Fibroblast of upper back skin (primary cell): ENCODE measurements at places on chromosomes 12 and 14.

- no peak for DNase-seq
Measured at GRCh38 chr14:56057767-56058166, 60.4 kb upstream of the PELI2 start.

DNA sequence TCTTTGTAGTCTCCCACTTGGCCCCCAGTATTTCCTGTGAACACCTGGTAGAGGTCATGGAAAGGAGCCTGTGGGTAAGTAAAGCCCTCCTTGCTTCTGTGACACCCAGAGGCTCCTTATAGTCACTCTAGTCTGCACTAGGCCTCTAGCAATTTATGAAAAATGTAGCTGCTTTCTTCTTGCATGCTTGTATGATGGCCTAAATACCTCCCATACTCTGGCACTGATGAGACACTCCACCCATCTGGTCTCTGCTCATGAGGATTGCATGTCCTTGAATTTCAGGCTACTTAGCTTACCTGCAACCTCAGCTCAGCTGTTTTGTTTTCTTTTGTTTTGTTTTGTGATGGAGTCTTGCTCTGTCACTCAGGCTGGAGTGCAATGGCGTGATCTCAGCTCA is 4.6 kb upstream of the A2ML1 start:
- DNase-seq = peak; percentile 19

DNA sequence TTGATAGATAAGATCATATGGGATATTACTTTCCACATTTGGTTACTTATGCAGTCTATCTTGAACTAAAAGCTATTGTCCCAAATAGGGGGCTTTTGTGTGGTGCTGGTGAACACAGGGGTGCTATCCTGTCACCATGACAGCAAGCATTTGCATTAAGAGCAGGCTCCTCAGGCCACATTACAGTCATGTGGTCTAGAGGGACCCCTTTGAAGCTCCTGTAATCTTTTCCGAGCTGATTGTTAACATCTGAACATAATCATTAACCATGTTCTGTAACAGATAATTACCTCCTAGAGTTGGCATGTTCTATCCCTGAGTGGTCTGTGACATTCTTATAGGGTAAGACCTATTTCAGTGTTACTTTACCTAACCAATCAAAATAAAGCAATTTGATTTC is 178.8 kb downstream of the KTN1 start:
- no peak for DNase-seq

DNA sequence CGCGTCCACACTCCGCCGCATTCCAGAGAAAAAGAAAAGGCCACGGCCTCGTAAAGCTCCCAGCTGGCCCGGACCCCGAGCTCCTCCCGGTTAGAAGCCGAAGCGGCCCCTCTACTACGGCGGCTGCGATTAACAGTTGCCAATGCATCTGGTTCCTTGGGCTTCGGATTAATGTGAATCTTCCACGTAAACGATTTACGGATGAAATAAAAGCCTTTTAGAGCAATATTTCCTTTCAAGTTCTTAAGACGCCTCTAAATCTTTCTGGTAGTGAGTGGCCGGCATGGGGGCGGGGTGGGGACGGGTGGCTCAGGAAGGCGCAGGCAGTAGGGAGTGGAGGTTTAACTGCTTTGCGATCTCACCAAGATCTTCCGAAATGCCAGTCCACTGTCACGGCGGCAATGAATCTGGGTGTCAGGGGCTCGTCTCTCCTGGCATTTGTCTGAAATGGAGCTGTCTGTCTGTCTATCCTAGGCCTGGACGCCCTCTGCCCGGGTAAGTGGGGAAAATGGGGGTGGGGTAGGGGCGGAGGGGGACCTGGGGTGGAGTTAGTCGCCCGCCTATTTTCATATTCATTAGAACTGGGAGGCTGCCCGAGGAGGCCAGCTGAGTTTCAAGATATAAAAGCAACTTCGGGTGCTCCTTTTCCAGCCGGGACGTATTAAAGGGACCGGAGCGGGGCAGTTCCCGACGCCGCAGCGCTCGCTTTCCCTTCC is 413 bp upstream of the ALX1 start:
- no peak for DNase-seq

GRCh38 chr12:94042321-94042720 is 106.1 kb upstream of the PLXNC1 start:
- no peak for DNase-seq

GRCh38 chr14:51116682-51117081 is 21.8 kb upstream of the TRIM9 start:
- DNase-seq = no peak

DNA sequence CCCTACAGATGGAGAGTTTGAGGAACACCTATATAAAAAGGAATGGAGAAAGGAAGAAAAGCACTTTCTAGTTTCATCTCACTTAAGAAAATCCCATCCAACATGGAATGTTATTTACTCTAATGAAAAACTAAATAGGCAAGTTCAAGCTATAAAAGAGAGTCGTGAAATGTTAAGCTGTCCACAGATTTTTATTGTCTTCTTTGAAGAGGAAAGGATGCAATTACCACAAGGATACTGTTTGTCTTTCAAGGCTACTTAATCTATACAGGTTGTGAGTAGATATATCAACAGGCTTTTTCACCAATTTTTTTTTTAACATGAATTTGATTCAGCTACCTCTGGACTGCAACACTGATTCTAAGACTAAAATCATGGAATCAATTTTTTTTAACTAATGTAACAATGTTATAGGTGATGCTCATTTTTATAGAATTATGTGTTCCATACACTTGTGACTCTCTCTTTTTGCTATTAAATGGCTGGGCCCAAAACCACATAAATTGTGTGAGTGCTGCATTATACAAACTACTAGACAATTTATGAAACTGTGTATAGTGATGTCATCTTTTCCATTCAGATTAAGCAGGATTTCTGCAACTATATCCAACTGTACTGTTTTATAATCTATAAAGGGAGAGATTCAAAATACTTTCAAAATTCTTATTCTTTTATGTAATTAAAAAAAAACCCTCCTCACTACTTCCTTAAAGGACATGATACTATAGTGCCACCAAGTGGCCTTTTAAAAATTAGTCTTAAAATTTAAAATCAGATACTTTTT is 26.8 kb upstream of the BMAL2 start:
- peak; percentile 51 for DNase-seq

DNA sequence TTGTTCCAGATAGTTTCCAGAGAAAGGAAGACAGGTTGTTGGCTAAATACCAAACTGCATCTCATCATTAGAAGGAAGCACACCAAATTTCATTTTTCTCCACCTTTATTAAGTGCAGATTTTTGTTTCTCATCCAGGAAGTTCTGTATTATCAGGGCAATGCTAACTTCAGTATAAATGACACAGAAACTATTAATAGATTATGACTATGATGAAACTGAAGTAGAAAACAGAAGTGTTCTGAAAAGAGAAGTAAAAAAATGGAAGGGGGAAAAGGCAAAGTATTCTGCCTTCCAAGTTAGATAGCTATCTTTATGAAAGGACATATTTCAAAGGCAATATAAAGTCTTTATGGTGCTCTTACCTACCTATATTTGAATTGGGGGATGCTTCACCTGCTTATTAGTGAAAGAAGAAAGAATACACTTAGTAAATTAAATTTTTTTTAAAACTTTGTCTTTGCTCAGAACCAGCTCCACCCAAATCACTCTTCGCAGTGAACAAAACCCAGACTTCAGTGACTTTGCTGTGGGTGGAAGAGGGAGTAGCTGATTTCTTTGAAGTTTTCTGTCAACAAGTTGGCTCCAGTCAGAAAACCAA is 223.9 kb downstream of the PTPRO start:
- DNase-seq = no peak
